ENCODE measurements at places on chromosomes 6 and 20. TPM values are rescaled to one million over a fixed set of nuclear protein-coding genes. Genes with fewer than 3 reads are reported as not detected.

SPATS1 gene
- not detected for total RNA-seq

- H3K4me3 ChIP-seq: no peak overlapping the region
- DNase-seq: no peak
- H3K27ac ChIP-seq: no peak overlapping the region
- no peaks in the 10 kb centered on the region for H3K4me1 ChIP-seq
- no peaks in the 10 kb centered on the region for H3K27me3 ChIP-seq
Measured at GRCh38 chr6:15257357-15258132, 11.7 kb downstream of the JARID2 start.

DNA sequence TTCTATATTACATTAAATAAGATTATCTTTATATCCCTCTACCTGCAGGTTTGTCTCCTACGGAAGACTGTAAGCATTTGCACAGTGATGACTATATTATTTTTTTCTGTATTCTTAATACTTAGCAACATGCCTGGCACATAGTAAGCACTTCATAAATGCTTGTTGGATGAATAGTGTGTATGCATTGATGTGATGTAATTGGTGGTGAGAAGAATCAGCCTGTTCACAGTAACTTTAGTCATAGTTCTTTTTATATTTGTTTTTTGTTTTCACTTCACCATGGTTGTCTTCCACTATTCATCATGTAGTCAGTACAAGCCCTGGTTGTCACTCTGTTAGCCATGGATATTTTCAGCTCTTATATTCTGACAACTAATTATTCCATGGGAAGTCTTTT, 184.0 kb upstream of the FLRT3 start:
- no peak overlapping the region for H3K27ac ChIP-seq
- DNase-seq: no peak

RAB5IF gene
- total RNA-seq: 37.4 TPM

GRCh38 chr6:168037242-168037641, 39.8 kb downstream of the KIF25 start:
- no peak overlapping the region for H3K4me3 ChIP-seq
- H3K36me3 ChIP-seq: no peaks in the 10 kb centered on the region
- no peaks in the 10 kb centered on the region for H3K27me3 ChIP-seq
- DNase-seq: no peak
- H3K27ac ChIP-seq: no peak overlapping the region
- H3K4me1 ChIP-seq: peaks cover 3% of the 10 kb centered on the region

GRCh38 chr20:25177890-25178321, 17.6 kb upstream of the ENTPD6 start:
- H3K27ac ChIP-seq: no peak overlapping the region
- no peaks in the 10 kb centered on the region for H3K36me3 ChIP-seq
- H3K4me3 ChIP-seq: no peak overlapping the region
- no peaks in the 10 kb centered on the region for H3K4me1 ChIP-seq
- H3K27me3 ChIP-seq: no peaks in the 10 kb centered on the region

DNA sequence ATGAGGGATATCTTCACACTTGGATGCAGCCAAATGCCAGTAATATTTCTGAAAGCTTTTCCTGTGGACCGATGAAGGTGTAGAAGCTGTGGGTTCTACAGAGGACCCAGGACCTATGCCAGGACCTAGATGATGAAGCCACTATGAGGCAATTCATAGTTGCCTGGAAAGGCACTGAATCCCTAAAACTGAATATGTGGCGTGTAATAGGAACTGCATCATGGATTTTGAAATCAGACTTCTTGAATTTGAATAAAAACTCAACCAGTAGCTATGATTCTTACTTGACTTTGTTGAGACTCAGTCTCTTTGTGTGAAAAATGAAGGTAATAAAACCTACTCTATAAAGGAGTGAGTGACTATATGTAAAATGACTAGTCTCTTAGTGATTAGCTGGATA, 89.9 kb upstream of the SGK1 start:
- no peak overlapping the region for H3K4me3 ChIP-seq
- H3K27me3 ChIP-seq: no peaks in the 10 kb centered on the region
- DNase-seq: no peak

GRCh38 chr6:96286503-96286902, 235.1 kb upstream of the UFL1 start:
- no peaks in the 10 kb centered on the region for H3K36me3 ChIP-seq
- DNase-seq: no peak
- H3K27ac ChIP-seq: no peak overlapping the region

LINC00237 gene
- total RNA-seq: not detected

GRCh38 chr20:53162251-53162835, 190.2 kb downstream of the TSHZ2 start:
- no peaks in the 10 kb centered on the region for H3K36me3 ChIP-seq
- no peaks in the 10 kb centered on the region for H3K27me3 ChIP-seq
- H3K27ac ChIP-seq: peak overlapping the region; percentile 52
- H3K4me1 ChIP-seq: no peaks in the 10 kb centered on the region
- peak; percentile 45 for DNase-seq
- no peak overlapping the region for H3K4me3 ChIP-seq

E2F1 gene
- total RNA-seq: 1.5 TPM

CST9 gene
- not detected for total RNA-seq

TPBG gene
- 30.0 TPM for total RNA-seq

PREX1 gene
- total RNA-seq: 19.7 TPM

ELOVL2 gene
- 3.5 TPM for total RNA-seq

DNA sequence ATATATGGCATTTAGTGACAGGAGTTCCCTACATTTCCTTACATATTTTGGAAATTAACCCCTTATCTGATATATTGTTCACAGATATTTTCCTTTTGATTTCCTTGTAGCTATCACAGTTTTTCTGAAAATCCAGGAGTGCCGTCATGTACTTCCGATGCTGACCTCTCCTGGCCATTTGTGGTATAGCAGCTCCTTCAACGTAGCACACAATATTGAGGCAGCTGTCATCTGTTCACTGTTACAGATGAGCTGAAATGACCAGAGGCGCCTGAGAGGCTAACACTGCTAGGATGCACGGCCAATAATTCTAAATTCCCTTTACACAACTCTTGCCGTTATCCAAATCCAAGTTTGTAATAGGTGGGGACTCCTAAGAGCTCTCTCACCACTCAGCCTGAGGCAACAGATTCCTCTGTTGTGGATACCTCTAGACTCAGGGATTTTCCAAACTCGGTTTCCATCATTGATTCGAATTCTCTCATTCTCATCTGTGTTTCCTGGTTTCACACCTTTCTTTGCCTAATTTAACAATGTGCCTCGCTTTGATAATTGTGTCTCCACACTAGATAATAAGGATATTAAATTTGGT, 53.0 kb downstream of the MMUT start:
- H3K36me3 ChIP-seq: no peaks in the 10 kb centered on the region
- no peaks in the 10 kb centered on the region for H3K27me3 ChIP-seq
- H3K4me1 ChIP-seq: no peaks in the 10 kb centered on the region
- no peak overlapping the region for H3K4me3 ChIP-seq

DNA sequence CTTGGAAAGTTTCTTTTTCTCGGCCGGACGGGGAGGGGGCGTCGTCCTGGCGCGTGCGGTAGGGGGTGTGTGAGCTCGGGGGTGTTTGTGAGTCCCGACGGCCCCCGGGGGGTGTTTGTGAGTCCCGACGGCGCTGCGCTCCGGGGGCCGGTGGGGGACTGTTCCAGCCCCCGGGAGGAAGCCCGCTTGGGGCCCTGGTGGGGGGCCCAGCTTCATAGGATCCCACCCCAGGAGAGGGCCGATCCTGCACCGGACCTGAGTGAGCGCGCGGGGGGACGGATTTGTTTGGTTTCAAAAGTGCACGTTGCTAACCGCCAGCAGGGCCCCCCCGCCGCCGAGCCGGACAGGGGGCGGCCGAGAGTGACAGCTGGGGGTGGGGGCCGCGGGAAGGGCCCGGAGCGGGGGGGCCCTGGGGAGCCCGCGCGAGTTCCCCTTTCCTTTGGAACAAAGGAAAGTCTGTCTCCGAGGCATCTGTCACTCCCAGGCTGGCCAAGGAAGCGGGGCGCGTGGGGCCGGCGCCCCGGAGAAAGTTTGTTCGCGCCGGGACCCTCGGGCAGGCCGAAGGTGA, 485 bp downstream of the TGIF2 start:
- H3K4me1 ChIP-seq: peaks cover 8% of the 10 kb centered on the region
- H3K27me3 ChIP-seq: no peaks in the 10 kb centered on the region

DNA sequence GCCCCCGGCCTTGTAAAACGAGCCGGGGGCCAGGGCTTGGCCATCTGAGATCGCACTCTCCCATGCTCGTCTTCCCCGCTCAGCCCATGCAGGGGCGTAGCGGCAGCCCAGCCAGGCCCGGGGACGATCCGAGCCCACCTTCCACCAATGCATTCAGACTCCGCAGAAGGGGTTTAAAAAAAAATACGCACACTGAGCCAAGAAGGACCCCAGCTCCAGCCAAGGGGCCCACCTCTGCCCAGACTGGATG, 320 bp downstream of the GSTA4 start:
- H3K36me3 ChIP-seq: no peaks in the 10 kb centered on the region
- DNase-seq: peak; percentile 44
- H3K27me3 ChIP-seq: no peaks in the 10 kb centered on the region
- H3K4me3 ChIP-seq: peak overlapping the region; percentile 66
- H3K27ac ChIP-seq: peak overlapping the region; percentile 98

OR2H1 gene
- not detected for total RNA-seq

DNA sequence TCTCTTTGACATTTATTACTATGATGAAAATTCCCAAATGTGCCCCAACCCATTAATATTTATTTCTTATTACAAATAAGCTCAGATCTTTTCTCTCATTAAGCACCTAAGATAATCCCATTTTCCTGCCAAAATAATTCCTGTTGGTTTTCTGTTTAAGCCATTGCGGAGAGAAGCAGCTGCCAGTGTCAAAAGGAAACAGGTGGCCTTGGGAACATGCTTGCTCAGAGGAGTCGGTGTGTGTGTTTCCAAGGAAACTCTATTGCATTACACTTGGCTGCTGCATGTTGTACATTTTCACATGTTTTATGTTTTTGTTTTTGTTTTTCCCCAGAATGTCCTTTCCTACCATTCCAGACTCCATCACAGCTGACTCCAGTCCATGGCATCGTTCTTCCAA, 56.4 kb downstream of the CD24 start:
- no peak overlapping the region for H3K27ac ChIP-seq
- no peaks in the 10 kb centered on the region for H3K27me3 ChIP-seq
- no peak overlapping the region for H3K4me3 ChIP-seq
- H3K4me1 ChIP-seq: no peaks in the 10 kb centered on the region
- no peaks in the 10 kb centered on the region for H3K36me3 ChIP-seq

- H3K4me1 ChIP-seq: peaks cover 8% of the 10 kb centered on the region
- H3K27ac ChIP-seq: peak overlapping the region; percentile 92
- no peaks in the 10 kb centered on the region for H3K27me3 ChIP-seq
- peak; percentile 61 for DNase-seq
- peak overlapping the region; percentile 48 for H3K4me3 ChIP-seq
Measured at GRCh38 chr6:134175532-134176263, 123.3 kb upstream of the SLC2A12 start.

GRCh38 chr6:167056370-167056769, 57.2 kb downstream of the CEP43 start:
- H3K36me3 ChIP-seq: no peaks in the 10 kb centered on the region
- no peak overlapping the region for H3K4me3 ChIP-seq
- H3K27me3 ChIP-seq: no peaks in the 10 kb centered on the region
- no peak overlapping the region for H3K27ac ChIP-seq
- no peak for DNase-seq
- H3K4me1 ChIP-seq: no peaks in the 10 kb centered on the region

GRCh38 chr6:37051138-37052026, 45.9 kb downstream of the FGD2 start:
- DNase-seq: peak; percentile 89
- H3K27me3 ChIP-seq: no peaks in the 10 kb centered on the region
- no peak overlapping the region for H3K4me3 ChIP-seq
- H3K4me1 ChIP-seq: no peaks in the 10 kb centered on the region
- H3K27ac ChIP-seq: no peak overlapping the region
- H3K36me3 ChIP-seq: no peaks in the 10 kb centered on the region

DNA sequence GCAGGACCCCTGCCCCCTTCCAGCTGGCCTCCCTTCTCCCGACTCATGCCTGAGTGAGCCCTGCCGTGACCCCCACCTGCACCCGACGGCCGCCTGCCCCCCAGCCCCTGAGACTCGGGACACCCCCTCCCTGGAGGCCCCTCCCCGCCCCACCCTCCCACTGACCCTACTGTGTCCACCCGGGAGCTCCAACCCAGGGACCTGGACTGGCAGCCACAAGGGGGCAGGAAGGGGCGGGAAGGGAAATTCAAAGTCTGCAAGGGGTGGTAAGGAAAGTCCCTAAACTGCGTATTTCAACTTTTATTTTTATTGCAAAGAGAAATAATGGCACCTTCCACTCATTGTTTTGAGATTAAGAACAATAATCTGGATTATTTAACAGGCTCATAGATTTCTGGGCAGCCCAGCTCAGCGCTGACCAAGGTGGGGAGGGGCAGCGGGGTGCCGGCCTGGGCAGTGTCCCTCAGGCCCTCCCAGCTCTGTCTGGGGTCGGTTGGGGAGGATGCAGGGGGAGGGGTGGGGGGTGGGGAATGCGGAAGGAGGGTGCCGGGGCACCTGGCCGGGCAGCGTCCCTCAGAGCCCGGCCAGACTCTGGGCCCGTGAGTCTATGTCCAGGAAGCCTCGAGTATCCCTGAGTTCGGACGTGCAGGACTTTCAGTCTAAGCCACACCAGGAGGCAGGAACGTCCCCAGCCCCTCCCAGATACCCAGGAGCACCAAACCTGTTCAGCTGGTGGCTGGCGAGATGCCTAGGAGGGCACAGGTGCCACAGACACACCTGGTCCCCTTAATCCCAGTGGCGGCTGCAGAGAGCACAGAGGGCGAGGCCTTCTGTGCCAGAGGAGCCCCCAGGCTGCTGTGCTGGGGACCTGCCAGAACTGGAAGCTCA, 1.3 kb upstream of the PTK6 start:
- peaks cover 11% of the 10 kb centered on the region for H3K27me3 ChIP-seq
- DNase-seq: no peak
- no peaks in the 10 kb centered on the region for H3K36me3 ChIP-seq
- H3K27ac ChIP-seq: no peak overlapping the region
- H3K4me3 ChIP-seq: no peak overlapping the region

PLCB4 gene
- 19.9 TPM for total RNA-seq

GRCh38 chr6:44386929-44387345, 569 bp upstream of the CDC5L start:
- H3K4me3 ChIP-seq: peak overlapping the region; percentile 56
- peaks cover 6% of the 10 kb centered on the region for H3K4me1 ChIP-seq
- DNase-seq: peak; percentile 34
- H3K36me3 ChIP-seq: no peaks in the 10 kb centered on the region
- no peaks in the 10 kb centered on the region for H3K27me3 ChIP-seq
- H3K27ac ChIP-seq: peak overlapping the region; percentile 95

GRCh38 chr6:30396833-30397479, 52.0 kb downstream of the RPP21 start:
- peak; percentile 71 for DNase-seq
- H3K4me3 ChIP-seq: no peak overlapping the region
- no peak overlapping the region for H3K27ac ChIP-seq
- no peaks in the 10 kb centered on the region for H3K27me3 ChIP-seq
- no peaks in the 10 kb centered on the region for H3K4me1 ChIP-seq

IRF4 gene
- total RNA-seq: 2.0 TPM

- no peaks in the 10 kb centered on the region for H3K27me3 ChIP-seq
- no peaks in the 10 kb centered on the region for H3K4me1 ChIP-seq
- H3K36me3 ChIP-seq: no peaks in the 10 kb centered on the region
- no peak overlapping the region for H3K4me3 ChIP-seq
- DNase-seq: no peak
Measured at GRCh38 chr6:133724726-133725125, 164.2 kb upstream of the TCF21 start.

CASS4 gene
- total RNA-seq: 9.1 TPM

Measured in uterus (tissue), 4 donors.